ENCODE measurements at places on chromosomes 6 and 20.
A peak's percentile ranks its signal among the peaks of the same experiment; 100 is the strongest.

- no peak overlapping the region for H3K27ac ChIP-seq
- H3K36me3 ChIP-seq = no peaks in the 10 kb centered on the region
- no peaks in the 10 kb centered on the region for H3K4me1 ChIP-seq
- peak; percentile 17 for DNase-seq
Observed at GRCh38 chr6:138004430-138005287, 102.6 kb downstream of the PERP start.

DNA sequence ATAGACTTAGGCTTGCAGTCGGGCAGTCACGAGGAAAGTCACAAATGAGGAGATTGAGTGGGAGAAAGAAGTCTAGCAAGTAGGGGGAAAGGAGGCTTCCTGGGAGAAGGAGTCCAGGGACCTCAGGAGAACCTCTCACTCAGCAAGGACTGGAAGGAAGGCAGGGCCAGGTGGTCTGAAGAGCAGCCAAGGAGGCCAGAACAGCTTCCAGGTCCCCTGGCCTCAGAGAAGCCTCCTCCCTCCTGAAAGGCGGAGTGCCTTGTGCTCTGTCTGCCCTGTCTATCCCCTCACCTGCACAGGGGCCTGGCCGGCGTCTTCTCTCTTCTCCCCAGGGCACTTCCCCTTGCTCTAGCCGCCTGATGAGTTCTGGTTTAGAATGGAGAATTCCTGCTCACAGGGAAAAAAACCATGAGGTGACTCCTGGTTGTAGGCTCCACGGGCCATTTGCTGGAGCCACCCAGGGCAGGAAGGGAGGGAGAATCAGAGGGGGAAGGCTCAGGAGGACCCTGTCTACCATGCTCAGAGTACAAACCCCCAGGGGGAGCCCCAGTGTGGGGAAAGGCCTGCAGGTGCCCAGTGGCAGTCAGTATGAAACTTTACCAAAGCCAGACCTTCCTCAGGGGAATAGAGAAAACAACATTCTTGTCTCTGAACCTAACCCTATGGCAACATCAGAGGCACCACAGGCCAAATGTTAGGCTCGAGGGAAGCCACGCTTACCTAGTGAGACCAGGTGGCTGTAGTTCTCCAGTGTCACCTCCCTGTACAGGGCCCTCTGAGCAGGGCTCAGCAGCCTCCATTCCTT, 11.2 kb downstream of the ZNF337 start:
- H3K4me1 ChIP-seq = peaks cover 13% of the 10 kb centered on the region
- peaks cover 13% of the 10 kb centered on the region for H3K36me3 ChIP-seq
- H3K27me3 ChIP-seq = no peaks in the 10 kb centered on the region

- no peaks in the 10 kb centered on the region for H3K4me1 ChIP-seq
- peaks cover 27% of the 10 kb centered on the region for H3K27me3 ChIP-seq
- H3K4me3 ChIP-seq = peak overlapping the region; percentile 7
- DNase-seq = no peak
Observed at GRCh38 chr20:62339647-62340062, 27.5 kb downstream of the LAMA5 start.

DNA sequence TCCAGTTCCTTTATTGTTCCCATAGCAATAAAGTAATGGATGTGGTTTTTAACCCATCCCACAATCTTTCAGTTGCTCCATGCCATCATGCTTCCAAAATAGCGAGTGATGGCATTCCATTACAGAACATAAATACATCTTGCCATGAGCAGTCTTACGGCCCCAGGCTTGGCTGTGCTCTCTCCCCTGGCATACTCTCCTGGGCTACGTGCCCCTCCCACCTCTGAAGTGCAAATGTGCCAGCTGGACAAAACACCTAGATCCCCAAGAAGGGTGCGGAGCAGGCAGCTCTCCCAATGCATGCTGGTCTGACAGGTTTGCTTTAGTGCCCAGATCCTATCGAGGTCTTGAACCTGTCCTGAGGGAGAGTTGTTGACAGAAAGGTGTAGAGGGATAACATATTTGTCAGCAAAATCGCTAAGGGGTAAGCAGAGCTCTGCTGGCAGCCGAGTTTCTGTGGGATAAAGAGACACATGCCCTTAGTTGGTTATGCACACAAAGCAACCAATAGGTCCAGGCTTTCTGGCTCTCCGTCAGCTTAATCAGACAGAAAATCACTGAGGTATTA, 43.9 kb upstream of the PAX1 start:
- no peaks in the 10 kb centered on the region for H3K27me3 ChIP-seq
- H3K4me1 ChIP-seq = no peaks in the 10 kb centered on the region
- no peak for DNase-seq
- no peaks in the 10 kb centered on the region for H3K36me3 ChIP-seq

DNA sequence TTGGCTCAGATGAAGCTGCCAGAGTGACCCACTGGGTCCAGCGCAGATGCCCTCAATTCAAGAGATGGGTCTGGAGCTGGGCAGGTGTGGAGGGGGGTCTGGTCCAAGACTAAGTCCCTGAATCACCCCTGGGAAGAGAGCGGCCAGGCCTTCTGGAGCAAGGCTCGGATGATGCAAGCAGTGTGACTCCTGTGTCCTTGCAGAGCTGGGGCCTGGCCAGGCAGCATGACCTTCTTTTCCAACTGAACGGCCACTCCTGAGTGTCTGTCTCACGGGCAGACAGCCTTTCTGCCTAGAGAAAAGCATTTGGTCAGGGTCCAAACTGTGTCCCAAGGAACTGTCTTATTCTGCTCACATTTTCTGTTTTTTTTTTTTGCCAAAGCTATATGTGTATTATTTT, 42.6 kb upstream of the FNDC1 start:
- peaks cover 9% of the 10 kb centered on the region for H3K27me3 ChIP-seq
- no peaks in the 10 kb centered on the region for H3K4me1 ChIP-seq
- no peak overlapping the region for H3K4me3 ChIP-seq
- DNase-seq = no peak

DNA sequence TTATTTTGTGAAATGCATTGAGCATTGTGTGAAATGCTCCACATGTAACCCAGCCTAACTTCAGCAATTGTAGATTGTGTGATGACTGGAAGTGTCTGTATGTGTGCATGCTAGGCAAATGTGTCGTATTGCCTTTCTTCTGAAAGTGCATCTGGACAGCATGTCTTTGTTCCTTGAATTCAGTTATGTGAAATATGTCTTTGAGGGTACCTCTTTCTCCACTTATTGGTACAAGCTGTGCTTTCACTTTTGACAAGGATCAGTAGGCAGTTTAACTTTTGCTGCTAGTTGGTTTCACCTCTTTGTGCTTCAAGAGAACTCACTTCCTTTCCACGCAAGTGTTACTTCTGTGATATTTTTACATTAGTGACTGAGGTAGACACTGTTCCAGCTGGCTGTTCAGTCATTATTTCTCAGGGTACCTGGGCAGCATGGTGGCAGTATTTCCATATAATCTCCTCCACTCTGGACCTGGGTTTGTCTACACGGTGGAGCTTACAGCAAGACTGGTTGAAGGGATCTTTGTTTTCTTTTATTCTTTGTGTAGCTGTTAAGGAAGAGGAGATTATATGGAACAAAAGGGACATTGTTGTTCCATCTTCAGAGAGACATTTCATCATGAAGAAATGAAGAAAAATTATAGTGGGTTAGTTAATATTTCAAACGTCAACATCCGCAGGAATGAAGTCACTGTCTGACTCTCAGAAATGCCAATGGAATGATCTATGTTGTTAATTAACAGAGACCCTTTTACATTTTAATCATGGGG, 175.4 kb downstream of the UTRN start:
- DNase-seq = peak; percentile 17
- H3K27me3 ChIP-seq = no peaks in the 10 kb centered on the region
- peaks cover 74% of the 10 kb centered on the region for H3K36me3 ChIP-seq
- peaks cover 21% of the 10 kb centered on the region for H3K4me1 ChIP-seq

DNA sequence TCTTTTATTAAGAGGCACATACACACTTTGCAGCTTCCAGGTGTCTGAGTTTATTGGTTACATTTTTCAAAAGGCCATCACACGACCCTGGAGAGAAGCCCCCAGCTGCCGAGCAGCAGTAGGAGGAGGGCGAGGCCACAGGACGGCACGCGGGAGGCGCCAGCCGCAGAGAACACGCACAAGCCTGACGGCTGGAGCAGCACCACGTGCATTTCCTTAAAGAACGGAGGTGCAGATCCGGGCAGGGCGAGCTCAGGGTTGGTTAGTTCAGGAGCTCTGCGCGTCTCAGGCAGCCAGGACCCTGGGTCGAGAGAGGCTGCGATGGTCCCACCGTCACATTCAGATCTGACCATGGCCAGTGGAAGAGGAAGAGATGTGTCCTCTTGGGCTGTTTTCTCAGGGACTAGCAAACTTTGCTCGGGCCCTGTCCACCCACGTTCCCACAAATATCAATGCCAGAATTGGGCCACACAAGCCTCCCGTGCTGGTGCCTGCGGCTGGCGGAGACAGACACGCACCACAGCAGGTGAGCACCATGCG, 121.4 kb upstream of the AFDN start:
- no peak for DNase-seq
- H3K4me3 ChIP-seq = no peak overlapping the region
- H3K4me1 ChIP-seq = peaks cover 15% of the 10 kb centered on the region
- H3K36me3 ChIP-seq = no peaks in the 10 kb centered on the region
- H3K27me3 ChIP-seq = peaks cover 47% of the 10 kb centered on the region

DNA sequence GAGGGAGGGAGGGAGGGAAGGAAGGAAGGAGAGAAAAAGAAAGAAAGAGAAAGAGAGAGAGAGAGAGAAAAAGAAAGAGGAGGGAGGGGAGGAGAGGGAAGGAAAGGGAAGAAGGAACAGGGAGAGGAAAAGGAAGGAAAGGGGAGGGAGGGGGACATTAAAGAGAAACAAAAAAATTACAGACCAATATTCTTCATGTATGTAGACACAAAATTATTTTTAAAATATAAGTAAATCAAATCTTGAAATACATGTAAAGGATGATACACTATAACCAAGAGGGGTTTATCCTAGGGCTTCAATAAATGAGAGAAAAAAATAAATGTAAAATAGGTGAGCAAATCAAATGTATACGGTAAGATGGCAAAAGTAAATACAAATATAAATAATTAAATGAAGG, 71.2 kb upstream of the TMEM244 start:
- no peak overlapping the region for H3K4me3 ChIP-seq
- H3K27ac ChIP-seq = no peak overlapping the region
- peaks cover 3% of the 10 kb centered on the region for H3K4me1 ChIP-seq
- peaks cover 10% of the 10 kb centered on the region for H3K27me3 ChIP-seq

- H3K4me3 ChIP-seq = no peak overlapping the region
- H3K27me3 ChIP-seq = peaks cover 8% of the 10 kb centered on the region
- no peak for DNase-seq
- H3K36me3 ChIP-seq = no peaks in the 10 kb centered on the region
- no peak overlapping the region for H3K27ac ChIP-seq
Observed at GRCh38 chr6:135630789-135631376, 133.3 kb upstream of the AHI1 start.

- DNase-seq = no peak
- no peaks in the 10 kb centered on the region for H3K36me3 ChIP-seq
- peaks cover 19% of the 10 kb centered on the region for H3K27me3 ChIP-seq
- no peak overlapping the region for H3K4me3 ChIP-seq
- H3K4me1 ChIP-seq = no peaks in the 10 kb centered on the region
- no peak overlapping the region for H3K27ac ChIP-seq
Observed at GRCh38 chr6:168161371-168161750, 82.3 kb upstream of the FRMD1 start.

DNA sequence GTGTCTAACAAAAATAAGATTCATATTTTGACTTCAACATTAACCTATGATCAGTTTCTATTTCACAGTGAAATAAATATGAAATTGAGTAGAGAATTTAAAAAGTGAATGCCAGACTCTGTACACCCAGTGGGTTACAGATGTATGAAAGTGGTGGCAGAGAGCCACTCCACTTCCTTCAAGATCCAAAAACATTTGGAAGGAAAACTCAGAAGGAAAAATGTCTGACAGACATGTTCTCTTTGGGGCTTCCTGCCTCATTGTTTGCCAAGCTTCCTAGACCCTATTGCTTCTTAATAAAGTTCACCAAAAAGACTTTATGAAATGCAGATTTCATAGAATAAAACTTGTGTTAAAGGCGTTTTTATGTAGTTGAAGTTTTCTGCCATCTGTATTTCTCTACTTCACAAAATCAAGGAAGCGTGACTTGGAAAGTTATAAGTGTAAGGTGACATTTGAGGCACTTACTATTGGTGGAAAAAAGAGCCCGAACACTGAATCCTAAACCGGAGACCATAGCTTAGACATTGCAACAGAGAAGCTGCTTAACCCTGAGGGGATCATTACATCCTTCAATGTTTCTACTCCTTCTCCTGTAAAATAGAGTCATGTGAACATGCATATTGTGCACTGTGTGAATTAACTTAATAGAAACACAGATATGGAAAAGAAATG, 12.8 kb downstream of the HMGCLL1 start:
- H3K27ac ChIP-seq = no peak overlapping the region
- no peaks in the 10 kb centered on the region for H3K36me3 ChIP-seq
- no peaks in the 10 kb centered on the region for H3K27me3 ChIP-seq
- no peak for DNase-seq
- H3K4me1 ChIP-seq = no peaks in the 10 kb centered on the region
- no peak overlapping the region for H3K4me3 ChIP-seq

DNA sequence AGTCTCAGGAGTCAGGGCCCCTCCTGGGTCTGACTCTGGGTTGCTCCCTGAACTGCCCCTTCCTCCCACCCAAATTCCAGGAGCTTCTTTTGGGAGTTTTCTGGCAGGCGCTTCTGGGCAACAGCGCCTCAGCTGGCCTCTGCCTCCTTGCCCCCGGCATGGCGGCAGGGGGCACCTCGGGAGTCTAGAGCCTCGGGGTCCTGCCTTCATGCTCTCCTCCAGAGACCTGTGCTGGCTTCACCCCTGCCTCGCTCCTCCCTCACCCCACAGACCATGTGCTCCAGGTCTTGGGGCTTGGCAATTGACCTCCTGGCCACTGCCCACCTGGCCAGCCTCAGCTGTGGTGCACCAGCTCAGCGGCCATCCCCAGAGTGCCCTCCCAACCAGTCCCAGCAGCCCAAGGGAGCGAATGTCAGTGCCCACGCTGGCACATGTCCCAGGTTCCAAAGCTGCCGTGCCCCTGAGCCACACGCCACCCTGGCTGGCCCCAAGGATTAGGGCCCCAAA, 43.4 kb downstream of the SRC start:
- no peak overlapping the region for H3K27ac ChIP-seq
- no peak for DNase-seq

- DNase-seq = no peak
- peaks cover 7% of the 10 kb centered on the region for H3K4me1 ChIP-seq
- H3K27me3 ChIP-seq = peaks cover 19% of the 10 kb centered on the region
- H3K4me3 ChIP-seq = no peak overlapping the region
- no peak overlapping the region for H3K27ac ChIP-seq
Observed at GRCh38 chr6:142235791-142236190, 66.0 kb upstream of the ADGRG6 start.

GRCh38 chr6:1336246-1336843, 24.4 kb downstream of the FOXQ1 start:
- no peak for DNase-seq
- H3K4me1 ChIP-seq = no peaks in the 10 kb centered on the region
